Stimulated activated CD4-positive, alpha-beta T cell treated with anti-CD3 and anti-CD28 coated beads, Interleukin-1b, Interleukin-23, amount 100 ng/mL, for 1 hour (primary cell): ENCODE measurements at places on chromosomes 3 and 15.
A peak's percentile ranks its signal among the peaks of the same experiment; 100 is the strongest.

DNA sequence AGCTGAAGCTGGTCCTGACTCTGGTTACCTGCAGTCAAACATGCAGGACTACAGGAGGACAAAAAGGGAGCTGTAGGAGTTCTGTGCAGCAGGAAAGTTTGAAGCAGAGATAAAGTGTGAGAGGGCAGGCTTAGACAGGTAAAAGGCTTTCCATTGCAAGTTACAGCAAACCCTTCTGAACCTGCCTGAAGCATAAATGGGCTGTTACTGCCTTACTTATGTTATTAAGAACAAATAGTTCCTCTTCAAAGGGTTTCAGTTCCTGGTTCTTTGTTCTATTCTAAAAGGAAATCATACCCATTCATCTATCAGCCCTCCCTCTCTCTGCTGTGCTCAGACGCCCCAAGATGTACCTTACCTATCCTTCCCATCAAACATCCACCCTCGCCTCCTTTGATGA lies 52.4 kb upstream of the CACNA2D3 start:
- DNase-seq: no peak

GRCh38 chr15:39171944-39172368 lies 408.9 kb upstream of the THBS1 start:
- DNase-seq: peak; percentile 10

GRCh38 chr3:178393146-178393545 lies 143.1 kb upstream of the KCNMB2 start:
- no peak for DNase-seq

- no peak for DNase-seq
Observed at GRCh38 chr3:8341821-8342247, 159.8 kb upstream of the LMCD1 start.

DNA sequence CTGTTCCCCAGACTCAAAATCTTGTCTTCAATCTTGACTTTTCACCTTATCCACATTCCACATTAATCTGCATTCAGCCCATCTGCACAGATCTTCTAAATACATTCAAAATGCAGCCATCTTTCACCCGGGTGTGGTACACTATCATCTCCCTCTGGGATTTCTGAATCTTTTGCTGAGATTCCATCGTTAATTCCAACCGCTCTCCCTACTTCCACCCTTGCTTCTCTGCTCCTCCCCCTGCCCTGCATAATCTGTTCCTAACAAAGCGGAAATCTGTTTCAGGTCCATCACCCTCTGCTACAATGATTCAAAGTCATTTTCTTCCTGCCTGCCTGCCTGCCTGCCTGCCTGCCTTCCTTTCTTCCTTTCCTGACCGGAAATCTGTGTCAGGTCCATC lies 7.9 kb upstream of the GOLGA8B start:
- no peak for DNase-seq

DNA sequence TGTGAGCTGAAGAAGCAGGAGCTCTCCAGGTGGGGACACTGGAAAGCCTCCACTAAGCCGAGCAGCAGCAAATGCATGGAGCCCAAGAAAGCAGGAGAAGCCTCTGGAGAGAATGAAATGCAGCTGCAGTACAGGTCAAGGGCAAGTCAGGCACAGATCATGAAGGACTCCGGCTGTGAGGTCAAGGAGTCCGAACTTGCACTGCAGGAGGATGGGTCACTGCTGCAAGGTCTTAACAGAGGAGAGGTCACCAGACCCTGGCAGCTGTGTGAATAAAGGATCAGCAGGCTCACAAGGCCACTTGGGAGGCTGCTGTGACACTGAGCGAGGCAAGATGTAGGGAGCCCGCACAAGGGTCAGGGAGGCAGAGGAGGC lies 24.7 kb upstream of the SLC41A3 start:
- no peak for DNase-seq

DNA sequence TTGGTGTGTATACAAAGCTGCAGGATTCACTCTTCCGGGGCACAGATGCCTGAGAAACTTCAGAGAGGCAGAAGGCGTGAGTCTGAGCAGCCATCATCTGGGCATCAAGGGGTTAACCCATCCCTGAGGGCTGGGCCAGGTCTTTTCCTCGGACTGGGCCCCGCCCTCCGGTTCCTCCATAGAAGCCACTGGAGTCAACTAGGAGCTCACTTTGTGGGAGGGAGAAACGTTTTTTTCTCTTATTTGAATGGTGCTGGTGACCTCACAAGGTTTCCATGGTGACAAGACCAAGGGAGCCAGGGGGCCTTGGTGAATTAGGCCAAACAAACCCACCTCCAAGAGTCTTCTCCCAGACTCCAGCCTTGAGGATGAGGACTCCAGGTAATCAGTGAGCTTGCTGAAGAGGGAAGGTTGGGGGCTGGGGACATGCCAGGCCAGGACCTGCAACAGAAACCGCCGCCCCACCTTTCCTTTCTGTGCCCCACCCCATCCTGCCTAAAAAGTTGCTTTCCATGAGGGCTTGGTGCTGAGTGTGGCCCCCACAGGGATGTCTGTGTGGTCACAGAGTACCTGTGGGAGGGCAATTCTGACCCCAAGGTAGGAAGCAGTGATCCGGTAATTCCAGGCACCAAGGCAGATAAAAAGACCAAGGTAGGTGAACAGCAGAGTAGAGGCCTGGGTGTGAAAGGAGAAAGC lies 14.8 kb upstream of the INSYN1 start:
- DNase-seq: no peak

DNA sequence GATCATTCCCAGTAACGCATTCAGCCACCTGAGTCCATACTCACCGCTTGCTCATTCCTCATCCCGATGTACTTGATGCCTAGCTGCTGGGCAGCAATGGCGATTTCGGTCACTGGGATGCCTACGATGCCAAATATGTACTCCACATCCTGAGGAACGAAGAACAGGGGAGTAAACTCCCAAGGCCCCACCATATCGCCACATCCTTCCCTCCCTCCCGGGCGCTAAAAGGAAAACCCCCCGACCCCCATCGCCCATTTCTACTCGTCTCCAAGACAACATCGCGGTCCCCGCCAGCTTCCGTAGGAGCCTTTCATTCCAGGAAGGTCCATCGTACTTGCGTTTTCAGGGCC lies 347 bp downstream of the HACL1 start:
- DNase-seq: peak; percentile 3

DNA sequence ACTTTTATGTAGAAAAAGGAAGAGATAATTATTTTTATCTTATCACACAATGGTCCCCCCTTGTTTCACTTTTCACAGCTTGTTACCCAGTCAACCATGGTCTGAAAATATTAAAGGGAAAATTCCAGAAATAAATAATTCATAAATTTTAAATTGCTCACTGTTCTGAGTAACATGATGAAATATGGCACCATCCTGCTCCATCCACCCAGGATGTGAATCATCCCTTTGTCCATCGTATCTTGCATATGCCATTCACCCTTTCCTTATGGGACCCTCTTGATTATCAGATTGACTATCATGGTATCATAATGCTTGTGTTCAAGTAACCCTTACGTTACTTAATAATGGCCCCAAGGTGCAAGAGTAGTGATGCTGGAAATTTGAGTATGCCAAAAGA lies 43.7 kb downstream of the ANKRD28 start:
- DNase-seq: no peak

- no peak for DNase-seq
Observed at GRCh38 chr3:87920549-87920948, 138.3 kb downstream of the CGGBP1 start.

DNA sequence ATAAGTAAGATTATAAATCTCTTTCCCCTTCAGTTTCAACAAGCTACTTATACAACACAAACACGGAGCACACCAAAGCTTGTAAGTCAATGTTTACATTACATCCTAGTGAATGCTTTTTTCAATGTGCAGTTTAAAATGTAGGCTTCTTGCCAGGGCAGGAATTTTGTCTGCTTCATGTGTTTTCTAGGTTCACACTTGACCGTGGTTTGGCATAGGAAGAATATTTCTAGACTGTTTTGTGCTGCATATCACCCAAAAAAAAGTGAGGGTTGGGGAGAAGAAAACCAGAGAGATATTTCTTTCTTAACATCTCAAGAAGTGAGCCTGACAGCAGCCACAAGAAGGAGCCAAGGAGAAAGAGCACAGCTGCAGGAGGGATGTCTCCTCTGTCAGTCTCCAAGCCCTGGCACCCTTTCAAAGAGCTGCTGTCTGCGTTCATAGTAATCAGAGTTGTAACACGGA lies 255.8 kb downstream of the MEIS2 start:
- DNase-seq: no peak

DNA sequence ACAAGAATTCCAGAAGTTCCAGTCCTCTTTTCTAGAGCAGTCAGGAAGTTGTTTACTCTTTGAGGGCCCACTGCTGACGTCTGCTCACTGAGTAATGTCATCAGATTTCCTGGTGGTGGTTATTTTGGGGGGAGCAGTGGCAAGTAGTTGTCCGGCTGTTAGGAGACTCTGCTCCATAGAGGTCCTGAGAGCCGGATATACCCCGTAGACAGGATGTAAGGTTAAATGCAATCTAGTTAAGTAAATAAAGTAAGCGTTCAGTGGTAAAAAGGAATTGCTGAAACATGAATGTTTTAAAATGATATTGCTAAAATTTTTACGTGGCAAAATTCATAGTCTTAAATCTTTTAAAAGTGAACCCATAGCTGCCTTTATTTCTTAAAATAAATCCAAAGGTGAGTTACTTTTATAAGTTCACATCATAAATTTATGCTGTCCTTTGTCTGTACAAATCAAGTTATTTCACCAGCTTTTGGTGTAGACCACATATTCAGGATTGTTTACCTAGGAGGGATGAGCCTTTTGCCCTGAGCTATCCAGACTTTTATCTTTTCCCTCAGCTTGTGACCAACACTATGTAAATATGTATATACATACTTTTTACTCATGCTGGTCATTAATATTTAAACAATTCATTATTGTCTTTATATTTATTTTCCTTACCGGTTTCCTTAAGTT lies 65.8 kb downstream of the PDE8A start:
- DNase-seq: no peak

DNA sequence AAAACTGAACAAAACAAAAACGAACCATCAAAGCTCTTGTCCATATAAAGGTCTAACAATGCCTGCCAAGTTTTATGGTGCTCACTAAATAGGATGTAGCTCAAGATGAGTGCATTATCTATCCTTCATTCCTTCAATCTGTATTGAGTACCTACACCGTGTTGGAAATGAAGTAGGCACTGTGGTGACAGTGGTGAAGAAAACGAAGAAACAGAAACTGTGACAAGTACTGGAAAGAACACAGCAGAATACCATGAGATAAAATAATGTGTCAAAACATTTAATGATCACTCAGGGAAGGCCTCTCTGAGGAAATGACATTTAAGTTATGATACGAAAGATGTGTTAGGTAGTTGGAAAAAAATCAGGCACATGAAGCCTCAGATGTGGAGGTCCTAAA lies 36.2 kb downstream of the CBLB start:
- no peak for DNase-seq

DNA sequence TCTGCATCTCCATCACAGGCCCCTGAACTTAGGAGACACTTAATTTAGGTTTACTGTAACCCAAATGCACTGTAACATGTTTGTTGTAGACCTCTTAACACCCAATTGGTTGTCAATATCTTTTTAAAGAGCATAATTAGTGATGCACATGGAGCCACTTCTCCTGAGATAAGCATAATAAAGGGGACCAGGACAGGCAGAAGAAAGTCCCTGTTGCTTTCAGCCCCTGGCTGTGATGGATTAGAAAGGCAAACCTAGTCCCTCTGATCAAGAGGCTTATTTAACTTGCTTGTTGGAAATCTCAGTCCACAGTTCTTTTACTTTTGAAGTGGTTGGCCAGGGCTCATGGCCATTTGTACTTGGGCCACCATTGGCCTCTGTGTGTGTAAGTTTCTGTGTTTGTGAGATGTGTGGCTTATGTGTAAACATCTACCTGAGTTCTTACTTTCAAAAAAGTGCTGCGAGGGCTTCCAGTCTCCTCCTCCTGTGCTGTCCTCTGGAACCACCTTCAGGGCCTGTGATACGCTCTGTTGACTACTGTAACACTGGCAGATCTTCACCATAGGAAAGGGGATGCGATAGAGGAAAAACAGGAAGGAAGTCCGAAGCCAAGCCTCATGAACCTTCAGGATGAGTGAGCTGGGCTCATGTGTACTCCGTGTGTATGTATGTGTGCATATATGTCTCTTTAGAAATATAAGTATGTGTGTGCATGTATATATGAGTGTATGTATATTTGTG lies 136.2 kb downstream of the EPHB1 start:
- no peak for DNase-seq

DNA sequence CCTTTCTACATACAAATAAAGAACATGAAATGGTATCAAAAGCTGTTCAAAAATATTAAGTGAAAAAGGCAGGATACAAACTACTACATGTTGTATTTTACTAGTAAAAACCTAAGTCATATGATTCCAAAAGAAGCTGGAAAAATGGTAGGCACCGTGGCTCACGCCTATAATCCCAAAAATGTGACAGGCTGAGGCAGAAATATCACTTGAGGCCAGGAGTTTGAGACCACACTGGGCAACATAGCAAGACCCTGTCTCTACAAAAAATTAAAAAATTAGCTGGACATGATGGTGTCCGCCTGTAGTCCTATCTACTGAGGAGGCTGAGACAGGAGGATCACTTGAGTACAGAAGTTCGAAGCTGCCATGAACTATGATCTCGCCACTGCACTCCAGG lies 1.7 kb downstream of the EMC7 start:
- DNase-seq: no peak

DNA sequence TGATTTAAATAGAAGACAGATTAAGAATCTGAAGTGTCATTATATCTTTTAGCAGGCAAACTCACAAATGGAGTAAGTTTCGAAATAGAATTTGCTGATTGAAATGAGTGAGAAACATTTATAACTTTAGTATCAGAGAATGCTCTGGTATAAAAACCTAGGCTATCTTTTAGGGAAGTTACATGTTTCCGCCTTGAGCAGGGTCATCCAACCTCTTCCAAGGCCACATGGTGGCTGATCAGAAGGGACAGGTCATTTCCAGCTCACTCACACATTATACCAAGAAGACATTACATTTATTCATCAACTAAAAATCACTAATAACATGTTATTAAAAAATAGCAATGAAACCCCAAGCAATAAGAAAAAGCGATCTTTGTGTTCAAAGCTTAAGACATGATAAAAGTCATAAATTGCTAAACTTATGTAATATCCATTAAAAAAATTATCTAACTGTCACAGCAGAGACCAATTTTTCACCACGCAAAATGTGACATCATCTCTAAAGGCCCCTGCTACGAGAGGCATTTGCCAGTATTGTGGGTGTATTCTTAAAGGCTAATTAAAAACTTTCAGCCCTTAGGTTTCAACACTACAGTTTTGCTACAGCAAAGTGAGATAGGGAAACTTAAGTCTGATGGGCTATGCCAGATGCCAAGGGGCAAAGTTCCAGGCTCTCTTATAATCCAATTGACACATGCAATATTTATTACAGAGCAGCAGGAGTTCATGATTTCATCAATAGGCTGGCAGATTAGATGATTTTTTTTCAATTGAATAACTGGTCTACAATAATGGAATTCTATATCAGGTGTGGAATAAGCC lies 240.4 kb upstream of the TBL1XR1 start:
- DNase-seq: no peak

GRCh38 chr15:68001811-68002210 lies 52.3 kb upstream of the PIAS1 start:
- no peak for DNase-seq

- no peak for DNase-seq
Observed at GRCh38 chr15:34334672-34335071, 2.9 kb downstream of the SLC12A6 start.
